Activated CD4-positive, alpha-beta memory T cell treated with anti-CD3 and anti-CD28 coated beads, Interleukin-2, amount 10 ng/mL, durations not matched to agents 7 days and 5 days (primary cell): ENCODE measurements at places on chromosomes 7 and 10. TPM values are rescaled to one million over a fixed set of nuclear protein-coding genes. Genes with fewer than 3 reads are reported as not detected.

SUN3 gene
- not detected for total RNA-seq

- no peak overlapping the region for H3K27ac ChIP-seq
- no peaks in the 10 kb centered on the region for H3K27me3 ChIP-seq
- H3K4me1 ChIP-seq, result no peaks in the 10 kb centered on the region
- no peak overlapping the region for H3K4me3 ChIP-seq
- no peak for DNase-seq
Observed at GRCh38 chr7:70455925-70456324, 676.0 kb upstream of the GALNT17 start.

DNA sequence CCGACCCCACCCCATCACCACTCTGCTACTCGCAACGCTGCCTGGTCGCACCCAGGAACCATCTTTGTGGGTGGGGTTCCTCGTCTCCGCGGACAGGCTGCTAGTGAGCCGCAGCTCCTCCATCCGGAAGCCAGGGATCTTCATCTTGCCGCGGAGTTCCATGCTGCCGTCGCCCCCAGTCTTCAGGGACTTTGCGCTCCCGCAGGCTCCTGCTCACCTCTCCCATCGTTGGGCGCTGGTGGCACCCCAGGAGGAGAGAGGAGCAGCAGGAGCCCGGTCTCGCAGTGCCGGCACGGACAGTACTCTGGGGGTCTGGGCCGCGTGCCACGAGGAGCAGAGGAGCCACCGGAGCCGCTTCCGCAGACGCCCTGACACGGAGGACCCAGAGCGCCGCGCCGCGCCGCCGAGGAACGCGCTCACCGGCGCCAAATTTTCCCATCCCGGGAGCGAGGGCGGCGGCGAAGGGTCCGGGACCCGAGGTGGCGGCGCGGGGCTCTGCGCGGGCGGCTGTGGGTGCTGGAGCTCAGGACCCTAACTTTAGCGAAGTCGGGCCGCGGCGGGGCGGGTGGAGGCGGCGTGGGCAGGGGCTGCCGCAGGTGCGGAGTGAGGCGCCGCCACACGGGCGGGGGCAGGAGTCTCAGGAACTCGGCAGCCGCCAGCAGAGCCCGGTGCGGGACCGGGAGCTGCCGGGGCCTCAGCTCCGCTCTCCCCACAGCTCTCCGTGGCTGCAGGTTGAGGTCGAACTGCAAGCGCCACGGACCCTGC is 750.1 kb upstream of the SORCS1 start:
- no peaks in the 10 kb centered on the region for H3K4me1 ChIP-seq
- H3K27ac ChIP-seq, result no peak overlapping the region
- no peak for DNase-seq
- no peaks in the 10 kb centered on the region for H3K36me3 ChIP-seq
- H3K4me3 ChIP-seq, result no peak overlapping the region

GAD2 gene
- not detected for total RNA-seq
